ENCODE measurements at places on chromosomes 2 and 18.

DNA sequence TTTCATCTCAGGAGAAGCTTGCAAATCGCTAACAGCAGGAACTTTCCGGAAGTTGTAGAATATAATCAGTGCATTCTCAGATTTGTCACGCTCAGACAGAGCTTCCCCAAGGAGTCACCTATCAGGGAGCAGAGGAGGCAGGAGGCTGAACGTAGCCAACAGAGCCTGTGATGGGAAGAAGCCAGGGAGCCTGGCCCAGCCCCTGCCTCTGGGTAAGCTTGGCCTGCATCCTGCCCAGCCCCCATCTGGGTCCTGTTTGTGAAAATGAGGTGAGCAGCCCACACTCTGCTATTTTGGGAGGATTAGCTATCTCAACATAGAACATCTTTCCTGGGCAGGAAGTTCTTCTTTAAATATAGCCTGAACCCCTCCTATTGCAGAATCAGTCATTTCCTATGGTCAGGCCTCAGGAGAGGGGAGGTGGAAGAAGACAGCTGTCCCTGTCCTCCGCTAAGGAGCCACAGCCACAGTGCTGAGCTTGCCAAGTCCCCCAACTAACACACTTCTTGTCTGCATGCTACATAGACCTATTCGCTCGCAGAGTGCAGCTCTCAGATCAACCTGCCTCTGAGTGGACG is 19.2 kb upstream of the PKDCC start:
- no peak for DNase-seq

DNA sequence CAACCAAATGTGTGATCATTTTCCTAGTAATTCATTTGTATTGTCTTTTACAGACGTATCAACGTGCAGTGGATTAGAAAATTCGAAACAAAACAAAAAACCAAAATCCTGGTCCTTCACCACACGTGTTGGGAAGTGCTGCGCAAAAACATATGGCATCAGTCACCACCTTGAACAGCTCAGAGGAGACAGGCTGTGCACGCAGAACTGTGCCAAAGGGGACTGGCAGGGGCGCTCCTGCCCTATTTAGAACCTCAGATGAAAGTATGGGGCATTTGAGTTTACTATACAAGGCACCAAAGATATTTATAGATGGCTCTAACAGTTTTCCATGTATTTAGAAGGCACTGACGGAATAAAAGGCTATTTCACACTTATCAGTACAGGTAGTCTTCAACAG is 42.3 kb downstream of the NOL10 start:
- DNase-seq = no peak

DNA sequence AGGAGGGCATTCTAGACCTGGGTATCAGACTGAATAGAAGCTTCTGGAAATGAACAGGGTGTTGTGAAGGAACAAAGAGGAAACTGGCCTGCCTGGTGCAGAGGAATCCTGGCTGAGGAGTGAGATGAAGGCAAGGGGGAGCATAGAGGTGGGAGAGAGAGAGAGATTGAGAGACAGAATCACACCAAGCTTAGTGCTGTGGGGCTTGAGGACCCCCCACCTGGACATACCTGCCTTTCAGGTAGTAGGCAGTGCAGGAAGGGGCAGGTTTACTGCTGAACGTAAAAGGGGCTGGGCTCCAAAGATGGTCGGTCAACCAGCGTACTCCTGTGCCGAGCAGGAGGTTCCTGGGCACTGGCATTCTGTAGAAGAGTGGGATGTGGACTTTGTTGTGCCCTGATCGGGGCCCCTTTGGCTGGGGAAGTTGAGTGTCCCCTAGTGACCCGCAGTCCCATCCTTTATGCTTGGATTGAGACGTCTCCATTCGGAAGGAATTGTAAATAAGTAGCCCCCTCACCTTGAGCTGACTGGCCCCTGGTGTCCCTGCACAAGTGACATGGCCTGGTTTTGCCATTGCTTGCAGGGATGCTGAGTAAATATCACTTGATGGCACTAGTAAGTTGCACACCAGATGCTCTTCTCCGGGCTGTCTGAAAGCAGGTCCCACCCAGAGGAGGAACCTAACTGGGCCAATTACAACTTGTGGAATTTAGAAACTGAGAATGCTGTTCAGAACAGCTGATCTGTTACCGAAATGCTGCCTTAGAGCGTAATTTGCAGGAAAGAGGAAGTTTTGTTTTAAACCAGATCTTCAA is 1.4 kb downstream of the UBE2F start:
- peak; percentile 62 for DNase-seq

GRCh38 chr2:96386470-96386869 is 50.9 kb downstream of the NCAPH start:
- DNase-seq = no peak

- no peak for DNase-seq
These were observed 96.4 kb downstream of the VIT start for GRCh38 chr2:36792951-36793350.

DNA sequence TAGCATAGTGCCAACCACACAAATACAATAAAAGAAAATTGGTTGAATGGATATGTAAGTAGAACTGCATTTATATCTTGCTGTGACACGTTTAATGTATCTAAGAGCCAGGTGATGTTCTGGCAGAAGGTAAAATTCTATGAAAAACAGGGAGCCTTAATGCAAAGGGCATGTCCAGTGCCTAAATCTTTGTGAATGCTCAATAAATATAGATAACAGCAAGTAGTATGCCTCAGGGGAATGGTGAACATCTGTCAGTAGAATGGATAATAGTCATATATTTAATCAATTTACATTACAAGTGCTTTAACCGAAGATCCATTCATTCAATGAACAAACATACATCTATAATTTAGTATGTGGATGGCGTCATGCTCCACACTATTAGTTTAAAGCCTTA is 43.7 kb upstream of the NYAP2 start:
- DNase-seq = no peak

GRCh38 chr2:158412206-158412605 is 44.3 kb downstream of the CCDC148 start:
- DNase-seq = no peak

Data from activated CD4-positive, alpha-beta T cell treated with anti-CD3 and anti-CD28 coated beads, Interleukin-2, amount 50 U/mL, for 16 hours (primary cell).